Neural crest cell (in vitro differentiated cells): ENCODE measurements at places on chromosomes 3 and 15. TPM values are rescaled to one million over a fixed set of nuclear protein-coding genes. Genes with fewer than 3 reads are reported as not detected.

- H3K4me3 ChIP-seq: no peak overlapping the region
- peaks cover 2% of the 10 kb centered on the region for H3K4me1 ChIP-seq
- no peak for DNase-seq
- H3K27ac ChIP-seq: no peak overlapping the region
- peaks cover 7% of the 10 kb centered on the region for H3K36me3 ChIP-seq
- H3K27me3 ChIP-seq: no peaks in the 10 kb centered on the region
Measured at GRCh38 chr15:73569361-73569760, 63.8 kb downstream of the NPTN start.

DNA sequence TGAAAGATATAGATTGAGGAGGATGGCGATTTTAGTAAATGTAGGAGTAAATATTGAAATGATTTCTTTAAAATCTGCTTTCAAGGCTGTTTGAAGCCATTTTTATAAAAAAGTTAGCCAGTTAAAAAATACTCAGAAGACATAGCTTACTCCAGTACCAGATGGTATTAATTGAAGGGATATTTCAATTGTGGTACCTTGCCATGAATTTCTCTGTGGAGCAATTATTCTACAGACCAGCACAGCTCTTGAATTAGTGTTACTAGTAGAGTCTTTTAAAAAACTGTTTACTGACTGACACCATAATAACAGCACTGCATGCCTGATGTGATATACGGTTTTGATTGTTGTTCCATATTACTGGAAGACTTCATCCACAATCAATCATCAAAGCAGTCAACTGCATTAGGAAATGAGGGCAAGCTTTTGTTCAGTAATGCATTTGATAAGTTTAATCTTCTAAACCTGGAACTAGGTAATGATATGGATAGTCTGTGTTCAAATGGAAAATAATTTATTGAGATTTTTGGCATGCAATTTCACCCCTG lies 106.4 kb downstream of the MFSD1 start:
- no peaks in the 10 kb centered on the region for H3K4me1 ChIP-seq
- no peaks in the 10 kb centered on the region for H3K36me3 ChIP-seq
- H3K27ac ChIP-seq: no peak overlapping the region
- H3K4me3 ChIP-seq: no peak overlapping the region
- no peak for DNase-seq

GRCh38 chr3:5058471-5058951 lies 63.6 kb upstream of the ARL8B start:
- H3K4me3 ChIP-seq: no peak overlapping the region
- DNase-seq: no peak
- peaks cover 19% of the 10 kb centered on the region for H3K27me3 ChIP-seq
- no peaks in the 10 kb centered on the region for H3K4me1 ChIP-seq

- no peaks in the 10 kb centered on the region for H3K36me3 ChIP-seq
- no peak for DNase-seq
- H3K27ac ChIP-seq: no peak overlapping the region
- peaks cover 32% of the 10 kb centered on the region for H3K4me1 ChIP-seq
- peaks cover 25% of the 10 kb centered on the region for H3K27me3 ChIP-seq
Measured at GRCh38 chr15:70140543-70141375, 43.0 kb upstream of the TLE3 start.

DNA sequence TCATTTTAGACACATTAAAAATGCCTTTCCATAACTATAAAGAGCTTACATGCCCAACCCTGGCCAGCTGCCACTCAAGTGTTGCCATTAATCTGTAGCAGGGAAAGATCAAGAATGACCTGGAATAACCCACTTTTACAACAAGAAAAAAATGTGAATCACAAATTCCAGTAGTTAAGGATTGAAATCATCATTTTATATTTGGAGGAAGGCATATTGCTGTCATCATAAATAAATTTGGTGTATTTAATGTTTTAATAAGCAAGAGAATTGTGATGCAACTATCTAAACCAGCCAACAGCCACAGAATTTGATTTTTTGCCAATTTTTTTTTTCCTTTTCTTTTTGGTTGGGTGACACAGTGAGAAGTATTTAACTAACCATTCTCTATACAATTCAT lies 240.0 kb upstream of the SEMA6D start:
- no peaks in the 10 kb centered on the region for H3K27me3 ChIP-seq
- H3K4me1 ChIP-seq: peaks cover 14% of the 10 kb centered on the region
- no peak overlapping the region for H3K27ac ChIP-seq
- no peak overlapping the region for H3K4me3 ChIP-seq

DNA sequence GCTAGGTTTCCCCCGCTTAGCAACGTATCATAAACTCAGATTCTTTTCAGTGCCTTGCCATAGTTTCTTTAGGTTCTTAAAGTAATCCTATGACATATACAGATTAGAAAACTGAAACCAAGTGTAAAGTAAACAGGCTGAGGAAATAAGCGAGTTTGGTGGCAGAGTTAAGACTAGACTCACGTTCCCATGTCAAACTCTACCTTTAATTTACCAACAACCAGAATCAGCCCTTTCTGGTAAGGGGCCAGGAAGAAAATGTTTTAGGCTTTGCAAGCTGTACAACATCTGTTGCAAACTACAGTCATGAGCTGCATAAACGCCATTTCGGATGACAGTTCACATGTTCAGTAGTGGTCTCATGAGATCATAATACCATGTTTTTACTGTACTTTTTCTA lies 128.0 kb upstream of the PRICKLE2 start:
- H3K4me3 ChIP-seq: no peak overlapping the region
- no peaks in the 10 kb centered on the region for H3K36me3 ChIP-seq
- DNase-seq: no peak
- H3K27me3 ChIP-seq: no peaks in the 10 kb centered on the region

- H3K4me1 ChIP-seq: no peaks in the 10 kb centered on the region
- DNase-seq: no peak
- peaks cover 6% of the 10 kb centered on the region for H3K36me3 ChIP-seq
- no peak overlapping the region for H3K27ac ChIP-seq
Measured at GRCh38 chr3:43727930-43728329, 37.2 kb downstream of the ABHD5 start.

DNA sequence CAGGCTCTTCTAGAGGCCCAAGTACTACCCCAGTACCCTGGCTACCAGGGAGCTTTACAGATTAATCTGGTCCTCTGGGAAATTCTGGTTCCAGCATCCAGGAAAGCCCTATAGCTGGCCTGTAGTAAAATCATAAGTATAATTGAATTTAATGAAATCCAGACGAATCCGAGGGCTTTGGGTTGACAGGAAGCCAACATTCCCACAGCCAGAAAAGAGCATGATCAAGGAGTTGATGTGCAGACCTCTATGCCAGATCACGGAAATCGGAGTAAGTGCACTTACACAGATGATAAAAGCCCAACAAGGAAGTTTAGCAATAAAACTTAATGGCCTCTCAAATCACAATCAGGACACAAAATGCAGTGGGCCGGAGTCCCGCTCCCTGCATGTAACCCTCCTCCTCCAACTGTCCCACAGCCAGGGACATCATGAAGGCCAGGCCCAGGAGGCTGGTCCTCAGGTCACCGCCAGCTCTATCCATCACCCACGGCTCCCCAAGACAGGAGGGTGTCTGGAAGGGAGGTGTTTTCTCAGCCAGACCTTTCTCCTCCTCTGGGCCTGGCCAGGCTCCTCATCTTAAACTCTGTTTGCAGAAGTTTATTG lies 62.8 kb upstream of the SEC22A start:
- no peaks in the 10 kb centered on the region for H3K27me3 ChIP-seq
- H3K36me3 ChIP-seq: peaks cover 11% of the 10 kb centered on the region
- H3K27ac ChIP-seq: no peak overlapping the region

- H3K4me3 ChIP-seq: no peak overlapping the region
- no peaks in the 10 kb centered on the region for H3K4me1 ChIP-seq
- no peak overlapping the region for H3K27ac ChIP-seq
- H3K36me3 ChIP-seq: no peaks in the 10 kb centered on the region
Measured at GRCh38 chr15:88920186-88920891, 7.2 kb upstream of the MFGE8 start.

- peaks cover 27% of the 10 kb centered on the region for H3K4me1 ChIP-seq
- peaks cover 33% of the 10 kb centered on the region for H3K36me3 ChIP-seq
- no peak overlapping the region for H3K27ac ChIP-seq
Measured at GRCh38 chr3:101729586-101729985, 5.2 kb downstream of the CEP97 start.

GRCh38 chr3:193983846-193984818 lies 151.8 kb upstream of the HES1 start:
- peaks cover 9% of the 10 kb centered on the region for H3K27me3 ChIP-seq
- DNase-seq: no peak
- peaks cover 37% of the 10 kb centered on the region for H3K4me1 ChIP-seq
- no peak overlapping the region for H3K4me3 ChIP-seq
- no peak overlapping the region for H3K27ac ChIP-seq

DNA sequence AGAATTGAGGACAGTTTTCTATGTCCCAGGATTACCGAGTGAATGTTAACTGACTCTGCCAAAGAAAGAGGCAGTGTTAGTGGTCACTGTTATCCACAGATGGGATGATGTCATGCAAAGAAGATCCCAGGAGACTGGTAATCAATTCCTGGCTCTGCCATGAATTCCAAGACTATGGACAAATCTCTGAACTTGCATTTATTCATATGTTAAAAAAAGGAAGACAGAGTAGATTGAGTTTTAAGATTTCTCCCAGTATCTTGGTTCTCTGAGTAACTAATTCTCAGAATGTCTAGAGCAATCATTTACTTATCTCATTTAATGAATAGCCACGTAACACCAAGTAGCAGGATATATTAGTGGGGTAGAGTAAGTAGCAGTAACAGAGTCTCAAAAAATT lies 11.5 kb upstream of the MAP3K13 start:
- no peak overlapping the region for H3K27ac ChIP-seq
- H3K4me1 ChIP-seq: no peaks in the 10 kb centered on the region
- DNase-seq: no peak
- no peak overlapping the region for H3K4me3 ChIP-seq

DNA sequence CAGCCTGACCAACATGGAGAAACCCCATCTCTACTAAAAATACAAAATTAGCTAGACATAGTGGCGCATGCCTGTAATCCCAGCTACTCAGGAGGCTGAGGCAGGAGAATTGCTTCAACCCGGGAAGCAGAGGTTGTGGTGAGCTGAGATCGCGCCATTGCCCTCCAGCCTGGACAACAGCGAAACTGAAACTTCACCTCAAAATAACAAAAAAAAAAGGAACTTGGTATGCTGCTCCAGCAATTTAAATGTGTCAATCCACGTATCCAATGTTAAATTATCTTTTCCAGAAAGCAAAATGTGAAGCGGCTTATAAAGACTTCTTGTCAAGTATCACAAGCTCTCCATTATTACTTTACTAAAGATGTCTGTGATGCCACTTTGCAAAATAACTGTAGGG lies 9.9 kb upstream of the ARIH1 start:
- no peak overlapping the region for H3K27ac ChIP-seq
- DNase-seq: no peak
- no peaks in the 10 kb centered on the region for H3K4me1 ChIP-seq

DNA sequence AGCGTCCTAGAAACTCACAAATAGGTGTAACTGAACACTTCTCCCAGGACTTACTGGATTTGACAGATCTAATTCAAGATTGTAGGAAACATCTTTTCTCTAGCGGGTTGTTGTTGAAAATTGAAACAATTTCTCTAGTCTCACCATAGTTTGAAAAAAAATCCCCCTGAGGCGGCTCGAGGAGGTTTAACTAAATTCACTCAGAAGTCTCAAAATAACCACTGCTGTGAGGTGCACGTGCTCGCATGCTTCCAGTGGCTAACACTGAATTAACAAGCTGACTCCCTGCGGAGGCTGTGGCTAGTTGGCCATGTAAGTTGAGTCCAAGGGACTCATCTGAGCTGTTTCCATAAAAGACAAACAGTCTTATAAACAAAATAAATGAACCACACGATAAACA lies 503.9 kb downstream of the OCA2 start:
- H3K4me3 ChIP-seq: no peak overlapping the region
- H3K27ac ChIP-seq: no peak overlapping the region
- H3K27me3 ChIP-seq: peaks cover 16% of the 10 kb centered on the region
- no peaks in the 10 kb centered on the region for H3K36me3 ChIP-seq
- H3K4me1 ChIP-seq: no peaks in the 10 kb centered on the region
- no peak for DNase-seq

GRCh38 chr3:141326123-141326522 lies 42.2 kb upstream of the ZBTB38 start:
- peaks cover 21% of the 10 kb centered on the region for H3K4me1 ChIP-seq
- no peak overlapping the region for H3K4me3 ChIP-seq
- no peak for DNase-seq
- peak overlapping the region; percentile 65 for H3K27ac ChIP-seq
- no peaks in the 10 kb centered on the region for H3K27me3 ChIP-seq
- H3K36me3 ChIP-seq: no peaks in the 10 kb centered on the region

DNA sequence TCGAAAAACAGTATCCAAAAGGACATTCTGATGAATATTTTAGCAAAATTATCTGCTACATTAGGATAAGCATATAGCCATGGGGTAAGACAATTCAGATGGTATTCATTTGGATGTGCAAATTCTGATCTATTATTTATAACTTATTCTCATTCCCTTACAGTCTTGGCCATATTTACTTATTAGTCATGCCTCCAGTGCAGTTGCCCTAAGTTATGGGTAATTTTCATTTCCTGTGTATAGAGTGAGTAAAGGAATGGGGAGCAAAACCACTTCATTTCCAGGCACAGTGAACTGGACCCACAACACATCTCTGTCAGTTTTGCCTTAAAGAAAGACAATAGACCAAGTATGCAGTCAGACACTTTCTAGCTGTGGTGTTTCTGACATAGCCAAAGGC lies 134.3 kb downstream of the POLQ start:
- no peak overlapping the region for H3K4me3 ChIP-seq
- H3K36me3 ChIP-seq: no peaks in the 10 kb centered on the region
- no peaks in the 10 kb centered on the region for H3K4me1 ChIP-seq
- no peak overlapping the region for H3K27ac ChIP-seq
- no peaks in the 10 kb centered on the region for H3K27me3 ChIP-seq
- DNase-seq: no peak

GRCh38 chr3:11413071-11413470 lies 140.9 kb downstream of the ATG7 start:
- H3K4me3 ChIP-seq: no peak overlapping the region
- H3K4me1 ChIP-seq: no peaks in the 10 kb centered on the region
- H3K27ac ChIP-seq: no peak overlapping the region

The SENP8 gene
- 4.3 and 5.5 TPM in 2 replicates for total RNA-seq

The IMPG2 gene
- 0.40 and 0.52 TPM in 2 replicates for total RNA-seq

The PFKFB4 gene
- total RNA-seq: 19.2 and 20.4 TPM in 2 replicates

The PARP3 gene
- total RNA-seq: 4.3 and 4.6 TPM in 2 replicates

The CCDC54 gene
- total RNA-seq: not detected in 2 replicates

The PLEKHO2 gene
- 18.2 and 18.9 TPM in 2 replicates for total RNA-seq
